Activated T-helper 1 cell treated with anti-CD3 and anti-CD28 coated beads, Interleukin-2, amount 50 U/mL, for 16 hours (primary cell): ENCODE measurements at places on chromosomes 3 and 15.

- DNase-seq: no peak
Measured at GRCh38 chr3:105414841-105415240, 48.1 kb downstream of the ALCAM start.

- no peak for DNase-seq
Measured at GRCh38 chr3:47296562-47297302, 14.0 kb downstream of the KLHL18 start.

DNA sequence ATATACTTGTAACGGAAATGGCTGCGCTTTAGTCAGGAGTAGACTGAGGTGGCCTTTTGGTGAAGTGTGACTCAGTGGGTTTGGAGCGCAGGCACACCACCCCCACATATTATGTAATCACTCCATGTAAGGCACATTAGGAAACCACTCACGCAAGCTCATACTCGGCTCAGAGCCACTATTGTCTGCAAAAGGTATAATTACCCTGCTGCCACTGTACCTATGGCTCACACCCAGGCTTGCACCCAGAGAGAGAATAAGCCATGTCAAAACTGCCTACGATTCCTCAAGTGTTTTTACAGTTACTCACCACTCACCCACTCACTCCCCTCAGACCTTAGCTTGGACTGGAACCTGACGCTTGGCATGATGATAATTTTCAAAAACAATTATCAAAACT, 611.9 kb upstream of the CCDC54 start:
- DNase-seq: no peak

DNA sequence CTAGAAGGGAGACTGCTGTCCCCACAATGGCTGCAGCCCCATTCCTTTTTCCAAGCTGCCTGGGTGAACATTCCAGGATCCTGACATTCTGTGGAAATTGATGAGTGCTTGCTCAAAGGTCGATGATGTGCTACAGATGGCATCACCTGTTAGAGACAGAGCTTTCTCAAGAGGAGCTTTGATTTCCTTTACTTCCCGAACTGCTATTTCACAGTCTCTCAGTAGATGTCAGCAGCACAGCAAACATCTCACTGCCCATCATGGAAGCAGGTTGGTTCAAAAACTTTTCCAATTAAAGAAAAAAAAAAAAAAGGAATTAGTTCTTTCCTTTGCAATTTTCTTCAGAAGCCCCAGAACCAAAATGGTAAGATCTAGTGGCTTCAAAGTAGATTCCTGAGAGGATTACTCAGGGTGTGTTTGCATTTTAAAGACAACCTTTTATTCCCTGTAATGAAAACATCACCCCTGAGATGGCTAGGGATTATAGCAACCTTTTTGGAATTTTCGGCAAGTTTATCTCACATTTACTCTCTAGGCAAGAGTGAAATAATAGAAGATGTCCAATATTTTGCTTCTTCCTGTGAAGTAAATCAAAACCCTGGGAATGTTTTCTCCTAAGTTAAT, 44.8 kb downstream of the POLR2M start:
- no peak for DNase-seq

DNA sequence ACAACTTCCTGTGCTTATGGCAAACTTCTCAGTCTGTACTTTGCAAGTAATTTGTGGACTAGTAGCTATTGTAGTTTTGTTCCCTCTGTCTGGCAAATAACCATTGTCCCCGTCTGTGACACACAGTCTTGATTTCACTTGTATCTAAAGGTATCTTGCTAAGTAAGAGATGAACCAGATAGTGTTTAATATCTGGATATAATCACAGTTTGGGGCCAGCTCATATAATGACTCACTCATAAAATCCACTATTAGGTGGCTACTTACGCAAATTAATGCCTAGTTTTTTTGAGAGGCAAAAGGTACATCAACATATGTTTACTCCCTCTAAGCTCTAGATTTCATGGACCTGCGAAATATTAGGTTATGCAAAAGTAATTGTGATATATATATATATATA, 30.4 kb downstream of the VGLL3 start:
- no peak for DNase-seq

- DNase-seq: no peak
Measured at GRCh38 chr3:80445053-80445452, 677.3 kb upstream of the ROBO1 start.

GRCh38 chr15:100005715-100006114, 272.5 kb upstream of the LYSMD4 start:
- no peak for DNase-seq

DNA sequence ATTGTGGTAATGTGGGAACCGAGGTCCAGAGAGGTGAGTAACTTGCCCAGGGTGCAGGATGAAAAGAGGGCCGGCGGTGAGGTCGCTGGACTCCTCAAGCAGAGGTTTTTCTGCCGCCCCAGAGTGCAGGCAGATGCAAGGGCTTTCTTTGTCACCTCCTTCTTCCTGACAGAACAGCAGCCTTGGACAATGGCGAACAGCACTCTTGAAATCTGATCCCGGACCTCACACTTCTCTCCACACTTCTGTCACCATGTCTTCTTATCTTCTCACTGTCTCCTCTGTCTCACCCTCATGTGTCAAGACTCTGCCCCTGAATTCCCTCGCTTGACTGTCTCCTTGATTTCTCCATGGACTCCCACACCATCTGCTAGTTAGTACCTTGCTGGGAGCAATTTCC, 15.4 kb upstream of the VPS8 start:
- no peak for DNase-seq

DNA sequence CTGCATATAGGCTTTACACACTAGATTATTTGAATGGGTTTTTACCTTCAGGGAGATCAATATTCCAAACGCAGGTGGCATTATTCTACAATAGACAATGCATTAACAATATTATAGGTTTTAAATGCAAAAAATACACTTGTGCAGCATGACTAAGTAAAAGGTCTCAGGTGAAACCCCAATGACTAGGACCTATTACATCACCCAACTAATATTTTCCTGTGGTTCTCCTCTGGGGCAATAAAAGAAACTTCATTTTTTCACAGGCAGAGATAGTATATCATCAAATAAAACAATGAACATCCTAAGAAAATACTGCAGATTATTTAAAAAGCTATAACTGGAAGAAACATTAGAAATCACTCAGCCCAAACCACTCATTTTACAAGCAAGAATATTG, 375.3 kb downstream of the ROBO1 start:
- no peak for DNase-seq
